ENCODE measurements at places on chromosomes 16 and 17.

- no peak for DNase-seq
These were observed 21.3 kb downstream of the OTOA start for GRCh38 chr16:21685034-21685455.

DNA sequence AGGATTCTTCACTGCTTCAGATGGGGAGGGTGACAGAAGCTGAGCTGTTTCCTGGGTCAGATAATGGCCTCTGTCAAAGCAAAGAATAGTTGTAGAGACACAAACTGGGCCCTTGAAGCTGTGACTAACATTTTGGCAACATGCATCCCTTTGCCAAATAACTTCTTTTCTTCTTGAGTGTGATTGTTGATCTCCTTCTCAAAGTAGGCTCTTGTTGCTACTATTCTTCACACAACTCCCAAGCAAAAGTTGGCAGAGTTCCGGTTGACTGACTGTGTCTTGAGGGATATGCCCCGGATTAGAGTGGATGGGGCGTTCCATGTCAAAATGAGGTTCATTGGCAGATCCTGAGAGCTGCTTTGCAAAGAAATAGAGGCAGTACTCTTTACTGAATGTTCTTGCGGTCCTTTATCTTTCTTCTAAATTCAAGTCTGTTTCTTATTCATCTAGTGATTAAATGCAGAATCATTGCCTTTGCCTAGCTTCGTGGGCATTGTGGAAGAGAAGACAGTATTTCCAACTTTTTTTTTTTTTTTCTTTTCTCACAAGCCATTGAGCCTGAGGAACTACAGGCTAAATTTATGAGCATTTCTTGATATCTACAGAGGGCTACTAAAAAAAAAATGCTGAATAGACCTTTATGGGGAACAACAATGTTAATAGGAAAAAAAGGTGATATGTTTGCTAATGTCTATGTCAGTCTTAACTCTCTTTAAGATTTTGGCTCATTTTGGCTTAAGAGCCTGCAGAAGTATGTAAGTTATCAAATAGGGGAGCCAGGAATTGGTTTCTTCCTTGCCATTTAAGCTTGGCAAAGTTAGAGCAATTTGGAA is 5.8 kb downstream of the WIPF2 start:
- no peak for DNase-seq

DNA sequence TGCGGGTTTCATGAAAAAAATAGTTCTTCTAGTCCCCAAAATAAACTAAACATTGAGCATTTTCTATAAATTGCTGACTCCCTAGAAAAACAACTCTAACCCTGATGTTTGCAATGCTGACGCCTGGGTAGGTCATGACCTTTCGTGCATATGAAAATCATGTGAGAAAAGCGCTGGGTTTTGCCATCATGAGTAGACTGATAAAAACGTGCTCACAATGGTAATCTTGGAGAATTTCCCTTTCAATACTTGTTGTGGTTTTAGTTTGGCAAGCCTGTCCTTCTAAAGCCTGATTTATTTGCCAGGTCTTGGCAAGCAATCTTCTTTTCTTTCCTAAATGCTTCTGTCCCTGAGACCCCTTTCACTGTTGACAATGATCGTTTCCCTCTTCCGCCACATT is 4.0 kb upstream of the CLEC10A start:
- DNase-seq = no peak

- no peak for DNase-seq
These were observed 15.5 kb upstream of the C1QL1 start for GRCh38 chr17:44983563-44983962.

DNA sequence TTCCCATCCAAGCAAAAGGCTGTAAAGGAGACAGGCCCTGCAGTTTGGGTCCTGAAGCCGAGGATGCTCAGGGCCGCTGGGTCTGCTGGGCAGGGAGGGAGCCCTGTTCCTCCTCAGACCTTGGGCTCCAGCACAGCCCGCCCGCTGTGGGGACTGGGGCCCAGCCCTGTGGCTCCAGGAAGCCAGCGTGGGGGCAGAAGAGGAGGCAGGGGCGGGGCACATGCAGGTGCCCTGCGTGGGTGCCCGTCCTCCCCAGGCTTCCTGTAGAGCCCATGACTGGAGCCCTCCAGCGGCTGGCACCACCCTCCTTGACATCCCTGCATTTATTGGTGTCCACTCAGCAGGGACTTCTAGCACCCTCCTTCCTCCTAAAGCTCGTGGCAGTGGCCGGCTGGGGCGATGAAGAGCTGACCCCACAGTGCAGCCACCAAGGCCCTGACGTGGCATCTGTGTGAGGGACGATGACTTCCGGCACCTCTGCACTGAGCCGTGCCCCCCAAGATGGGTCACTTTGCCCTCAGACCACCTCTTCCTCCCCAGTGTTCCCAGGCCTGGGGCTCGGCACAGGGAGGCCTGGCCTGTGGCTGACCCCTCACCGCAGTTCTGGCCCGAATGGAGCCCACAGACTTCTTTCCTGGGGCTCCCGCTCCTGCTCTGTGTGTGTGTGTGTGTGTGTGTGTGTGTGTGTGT is 9.9 kb downstream of the PRSS27 start:
- no peak for DNase-seq

DNA sequence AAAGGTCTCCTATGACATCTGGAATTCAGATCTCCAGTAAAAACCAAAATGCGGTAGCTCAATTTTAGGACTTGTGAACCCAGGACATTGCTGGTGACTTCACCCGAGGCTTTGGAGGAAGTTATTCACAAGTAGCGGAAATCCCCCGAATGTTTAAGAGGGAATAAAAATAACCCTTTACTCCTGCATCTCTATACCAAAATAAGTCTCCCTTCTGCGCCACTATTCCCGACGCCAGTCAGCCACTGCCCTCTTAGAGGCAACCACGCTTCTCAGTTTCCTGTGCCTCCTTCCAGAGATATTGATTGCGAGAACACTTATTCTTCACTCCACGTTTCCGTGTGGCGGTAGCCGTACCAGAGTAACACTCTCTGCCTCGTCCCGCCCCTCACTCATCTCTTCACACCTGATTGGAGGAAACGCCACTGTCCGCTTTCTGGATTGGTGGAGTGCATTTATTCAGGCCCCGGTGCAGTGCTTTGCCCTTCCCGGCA is 27.4 kb downstream of the EMP2 start:
- peak; percentile 6 for DNase-seq

GRCh38 chr17:1882836-1883235 is 53.0 kb downstream of the RPA1 start:
- DNase-seq = no peak

- no peak for DNase-seq
These were observed 2.7 kb downstream of the WDR45B start for GRCh38 chr17:82645516-82645915.

- no peak for DNase-seq
These were observed 702 bp downstream of the IRX5 start for GRCh38 chr16:54931120-54932014.

GRCh38 chr16:11848842-11849241 is 2.5 kb downstream of the RSL1D1 start:
- DNase-seq = no peak

GRCh38 chr17:21271454-21272183 is 12.9 kb upstream of the MAP2K3 start:
- no peak for DNase-seq

DNA sequence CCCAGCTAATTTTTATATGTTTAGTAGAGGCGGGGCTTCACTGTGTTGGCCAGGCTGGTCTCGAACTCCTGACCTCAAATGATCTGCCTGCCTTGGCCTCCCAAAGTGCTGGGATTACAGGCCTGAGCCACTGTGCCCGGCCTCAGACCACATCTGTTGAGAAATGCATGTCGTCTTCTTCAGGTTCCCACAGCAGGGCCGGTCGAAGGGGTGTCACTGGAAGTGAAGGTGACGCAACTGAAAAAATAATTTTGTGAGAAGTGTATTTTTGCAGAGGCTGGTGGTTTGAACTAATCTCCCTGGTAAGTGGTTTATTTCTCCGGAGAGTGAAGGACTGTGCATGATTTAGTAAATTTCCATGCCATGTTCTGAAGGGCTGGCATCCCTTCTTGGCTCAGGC is 33.4 kb upstream of the IL34 start:
- no peak for DNase-seq

DNA sequence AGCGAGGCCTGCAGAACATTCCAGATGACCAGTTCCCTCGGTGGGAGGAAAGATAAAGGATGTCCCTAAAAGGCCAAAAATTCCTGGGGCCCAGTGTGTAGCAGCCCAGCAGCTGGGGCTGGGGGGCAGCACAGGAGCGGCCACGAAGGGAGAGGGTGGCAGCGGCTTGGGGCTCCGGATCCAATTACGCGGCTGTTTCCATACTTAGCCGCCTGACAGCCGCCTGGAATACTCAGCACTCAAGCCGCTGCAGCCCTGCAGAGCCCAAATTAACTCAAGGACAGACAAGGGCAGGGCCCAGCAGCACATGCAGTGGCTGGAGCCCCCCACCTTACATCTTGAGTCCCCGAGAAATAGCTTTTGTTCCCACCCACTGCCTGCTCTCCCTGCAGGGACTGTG is 1.3 kb downstream of the SRL start:
- DNase-seq = no peak

- no peak for DNase-seq
These were observed 19.8 kb upstream of the MAP3K14 start for GRCh38 chr17:45336390-45337182.

DNA sequence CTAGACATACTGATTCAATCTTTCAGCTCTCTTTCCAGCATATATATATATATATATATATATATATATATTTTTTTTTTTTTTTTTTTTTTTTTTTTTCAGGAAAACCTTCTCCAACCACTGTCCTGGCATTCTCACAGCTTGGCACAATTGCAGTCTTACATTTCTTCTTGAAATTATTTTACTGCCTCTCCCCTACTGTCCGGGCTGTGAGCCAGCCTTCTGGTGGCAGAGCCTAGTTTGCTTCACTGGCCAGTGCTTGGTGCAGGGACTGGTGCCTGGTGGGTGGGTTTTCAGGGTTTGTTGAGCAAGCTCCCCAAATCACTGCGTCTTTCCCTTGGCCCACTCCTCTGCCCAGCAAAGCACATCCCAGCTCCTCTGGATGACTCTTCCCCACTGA is 28.5 kb downstream of the PRSS54 start:
- DNase-seq = no peak

GRCh38 chr17:67999291-67999911 is 3.1 kb upstream of the C17orf58 start:
- no peak for DNase-seq

DNA sequence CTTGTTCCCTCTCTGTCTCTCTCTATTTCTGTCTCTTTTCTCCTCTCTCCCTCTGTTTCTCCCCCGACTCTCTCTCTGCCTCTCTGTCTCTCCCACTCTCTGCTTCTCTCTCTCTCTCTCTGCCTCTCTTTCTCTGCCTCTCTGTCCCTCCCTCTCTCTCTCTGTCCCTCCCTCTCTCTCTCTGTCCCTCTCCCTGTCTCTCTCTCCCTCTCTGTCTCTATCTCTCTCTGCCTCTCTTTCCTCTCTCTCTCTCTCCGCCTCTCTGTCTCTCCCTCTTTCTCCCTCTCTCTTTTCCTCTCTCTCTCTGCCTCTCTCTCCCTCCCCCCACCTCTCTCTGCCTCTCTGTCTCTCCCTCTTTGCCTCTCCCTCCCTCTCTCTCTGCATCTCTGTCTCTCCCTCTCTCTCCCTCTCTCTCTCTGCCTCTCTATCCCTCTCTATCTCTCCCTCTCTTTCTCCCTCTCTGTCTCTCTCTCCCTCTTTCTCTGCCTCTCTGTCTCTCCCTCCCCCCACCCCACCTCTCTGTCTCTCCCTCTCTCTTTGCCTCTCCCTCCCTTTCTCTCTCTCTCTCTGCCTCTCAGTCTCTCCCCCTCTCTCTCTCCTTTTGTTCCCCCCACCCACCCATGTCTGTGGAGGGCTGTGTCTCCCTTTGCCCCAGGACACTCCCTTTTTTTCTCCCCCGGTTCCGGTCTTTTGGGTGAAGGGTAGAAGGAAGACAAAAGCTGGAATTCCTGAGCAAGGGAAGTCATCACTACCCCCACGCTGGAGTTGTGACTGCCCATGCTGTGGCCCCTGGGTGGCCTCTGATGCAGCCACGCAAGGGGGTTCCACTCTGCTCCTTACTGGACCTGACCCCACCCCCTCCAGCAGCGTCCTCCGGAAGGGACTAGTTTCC is 27.1 kb upstream of the MGAT5B start:
- DNase-seq = no peak

- DNase-seq = no peak
These were observed 9.9 kb downstream of the ITGB4 start for GRCh38 chr17:75731086-75731715.

DNA sequence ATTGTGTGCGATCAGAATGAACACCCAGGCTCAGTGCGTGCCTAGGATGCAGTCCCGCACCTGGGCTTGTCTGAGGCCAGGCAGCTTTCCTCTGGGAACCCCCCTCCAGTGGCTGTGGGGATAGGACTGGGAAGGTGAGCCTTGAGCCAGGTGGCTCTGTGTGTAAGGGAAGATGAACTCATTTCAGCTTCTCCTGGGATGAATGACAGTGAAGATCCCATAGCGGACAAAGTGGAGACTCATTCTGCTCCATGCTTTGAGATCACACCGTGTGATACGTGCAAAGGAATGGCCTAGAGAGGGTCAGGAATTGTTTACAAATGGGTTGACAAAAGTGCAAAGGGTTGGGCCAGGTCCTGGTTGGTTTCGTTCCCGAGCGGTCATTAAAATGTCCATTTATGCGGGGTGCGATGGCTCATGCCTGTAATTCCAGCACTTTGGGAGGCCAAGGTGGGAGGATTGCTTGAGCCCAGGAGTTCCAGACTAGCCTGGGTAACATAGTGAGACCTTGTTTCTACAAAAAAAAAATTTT is 15.8 kb downstream of the GPRC5C start:
- no peak for DNase-seq

GRCh38 chr16:48558371-48558841 is 51.6 kb downstream of the N4BP1 start:
- no peak for DNase-seq

DNA sequence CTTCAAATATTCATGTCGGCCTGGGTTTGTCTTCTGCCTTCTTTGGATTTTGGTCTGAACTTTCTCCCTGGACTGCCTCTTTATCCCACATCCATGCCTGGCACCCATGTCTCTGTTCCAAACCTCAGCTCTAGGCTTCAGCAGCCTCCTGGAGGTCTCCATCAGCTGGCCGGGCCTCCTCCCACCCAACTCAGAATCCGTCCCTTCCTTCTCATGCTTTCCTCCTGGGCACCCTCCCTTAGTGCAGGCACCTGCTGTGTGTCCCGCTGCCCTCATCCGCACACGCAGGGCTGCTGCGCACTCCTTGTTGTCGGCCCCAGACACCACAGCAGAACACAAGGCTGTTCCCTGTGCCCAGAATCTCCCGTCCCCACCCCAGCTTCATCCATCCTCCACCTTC is 14.0 kb downstream of the LDHD start:
- no peak for DNase-seq

- DNase-seq = no peak
These were observed 78.4 kb downstream of the ANKFN1 start for GRCh38 chr17:56231693-56232092.

DNA sequence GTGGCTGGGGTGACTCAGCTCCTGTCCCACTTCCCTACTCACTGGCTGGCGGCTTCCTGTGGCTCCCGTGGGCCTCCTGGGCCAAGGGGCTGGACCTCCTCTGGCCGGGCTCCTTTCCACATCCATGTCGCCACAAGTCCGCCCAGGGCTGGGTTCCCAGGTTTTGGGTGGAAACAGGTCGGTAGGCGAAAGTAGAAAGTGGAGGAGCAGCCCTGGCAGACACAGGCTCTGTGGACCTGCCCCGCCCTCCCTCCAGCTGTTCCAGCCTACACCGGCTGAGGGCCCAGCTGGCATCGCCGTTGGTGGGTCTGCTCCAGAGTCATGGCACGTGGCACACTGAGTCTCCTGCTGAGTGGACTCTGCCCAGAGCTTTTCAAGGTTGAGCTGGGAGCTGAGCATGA is 28.7 kb downstream of the GSE1 start:
- no peak for DNase-seq

- DNase-seq = peak; percentile 51
These were observed 419.4 kb downstream of the SOX9 start for GRCh38 chr17:72539981-72540897.

Measured in stimulated activated CD4-positive, alpha-beta T cell treated with anti-CD3 and anti-CD28 coated beads, Interleukin-15, amount 100 ng/mL, for 1 hour (primary cell).